ENCODE measurements at places on chromosomes 7 and 10.

- DNase-seq = no peak
Measured at GRCh38 chr7:16465469-16466361, at the start of gene SOSTDC1. Gene SOSTDC1, minus strand, starts transcription at chr7:16465738. Its CDS starts 70 bp downstream, at chr7:16465668.

- no peak for DNase-seq
Measured at GRCh38 chr7:11478882-11479281, 353.1 kb downstream of the THSD7A start.

DNA sequence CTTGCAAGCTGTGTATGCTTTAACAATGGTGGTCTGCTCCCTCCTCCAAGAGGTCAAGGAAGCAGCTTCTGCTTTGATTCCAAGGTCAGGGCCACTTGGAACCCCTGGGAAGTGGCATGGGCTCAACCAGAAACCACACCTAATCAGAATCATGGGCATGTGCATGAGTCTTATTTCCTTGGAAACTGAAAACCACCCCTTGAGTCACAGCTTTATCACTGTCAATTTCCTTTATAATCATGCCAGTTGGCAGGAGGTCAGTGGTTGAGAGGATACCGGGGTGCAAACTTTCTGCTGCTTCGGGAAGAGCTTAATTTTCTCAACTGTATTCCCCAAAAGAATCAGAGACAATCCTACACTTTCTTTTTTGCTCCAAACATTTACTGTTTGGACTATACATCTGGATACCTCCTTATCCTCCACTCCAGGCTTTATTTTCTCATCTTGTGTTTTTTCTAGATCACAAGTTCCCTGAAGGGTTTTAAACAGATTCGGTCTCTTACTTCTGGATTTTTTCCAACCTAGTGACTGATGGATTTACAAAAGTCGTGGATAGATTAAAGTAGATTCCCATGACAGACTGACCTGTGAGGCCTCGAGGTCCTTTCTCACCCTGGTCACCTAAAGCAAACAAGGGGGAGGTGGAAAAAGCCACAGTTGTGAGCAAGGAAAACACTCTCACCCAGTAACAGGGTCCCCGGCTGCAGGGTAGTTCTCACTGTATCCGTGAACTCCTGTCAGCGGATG, 36.0 kb downstream of the COL17A1 start:
- DNase-seq = no peak

DNA sequence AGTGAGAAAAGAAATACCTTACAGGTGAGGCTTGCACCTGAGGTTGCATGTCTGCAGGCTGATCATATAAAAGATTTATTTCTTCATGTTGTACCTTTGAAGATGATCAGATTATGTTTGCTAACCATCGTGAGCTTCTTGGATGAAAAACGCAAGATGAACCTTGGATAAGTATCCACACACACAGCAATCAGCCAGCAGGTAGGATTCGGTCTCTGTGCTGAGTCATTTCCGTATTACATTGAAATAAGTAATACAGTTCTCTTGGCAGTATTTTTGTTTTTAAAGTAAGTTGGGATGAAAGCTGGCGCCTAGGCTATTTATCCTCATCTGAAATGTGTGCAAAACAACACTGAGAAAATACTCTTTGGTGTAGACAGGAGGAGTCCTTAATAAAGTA, 109.0 kb upstream of the PRKCQ start:
- DNase-seq = no peak

DNA sequence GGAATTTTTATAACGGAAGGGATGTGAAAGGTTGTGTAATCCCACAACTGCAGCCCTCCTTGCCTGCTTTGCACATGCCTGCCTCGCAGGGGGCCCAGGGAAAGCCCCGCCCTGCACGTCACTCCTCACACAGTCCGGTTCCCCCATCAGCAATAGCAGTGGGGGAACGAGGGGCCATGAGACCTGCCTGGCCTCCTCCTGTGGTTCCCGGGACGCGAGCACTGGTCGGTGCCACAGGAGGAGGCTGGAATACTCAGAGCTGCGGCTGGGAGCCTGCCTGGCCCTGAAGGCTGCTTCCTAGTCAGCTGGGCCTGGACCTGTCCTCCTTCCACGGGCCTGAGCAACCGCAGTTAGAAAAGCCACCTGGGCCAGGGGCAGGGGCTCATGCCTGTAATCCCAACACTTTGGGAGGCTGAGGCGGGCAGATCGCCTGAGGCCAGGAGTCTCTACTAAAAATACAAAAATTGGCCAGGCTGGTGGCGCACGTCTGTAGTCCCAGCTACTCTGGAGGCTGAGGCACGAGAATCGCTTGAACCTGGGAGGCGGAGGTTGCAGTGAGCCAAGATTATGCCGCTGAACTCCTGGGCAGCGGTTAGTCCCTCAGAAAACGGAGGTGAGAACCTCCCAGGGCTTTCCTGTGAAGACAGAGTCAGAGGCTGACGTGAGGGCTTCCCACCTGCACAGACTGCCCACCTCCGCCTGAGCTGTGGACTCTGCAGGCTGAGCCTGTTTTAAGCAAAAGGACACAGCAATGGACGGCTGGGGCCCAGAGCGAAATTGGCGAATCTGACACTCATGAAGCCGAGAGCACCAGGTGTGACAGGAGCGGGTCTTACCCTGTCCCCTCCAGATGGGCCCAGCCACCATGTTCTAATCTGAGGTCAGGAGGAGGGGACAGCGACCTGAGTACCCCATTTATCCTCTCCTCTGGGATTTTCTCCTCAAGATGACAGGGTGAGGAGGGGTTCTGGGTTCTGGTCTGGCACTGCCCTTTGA, 52.9 kb downstream of the VIPR2 start:
- DNase-seq = no peak

- no peak for DNase-seq
Measured at GRCh38 chr7:47089461-47089860, 492.4 kb downstream of the TNS3 start.

- DNase-seq = no peak
Measured at GRCh38 chr7:105857009-105857952, 19.1 kb downstream of the ATXN7L1 start.

DNA sequence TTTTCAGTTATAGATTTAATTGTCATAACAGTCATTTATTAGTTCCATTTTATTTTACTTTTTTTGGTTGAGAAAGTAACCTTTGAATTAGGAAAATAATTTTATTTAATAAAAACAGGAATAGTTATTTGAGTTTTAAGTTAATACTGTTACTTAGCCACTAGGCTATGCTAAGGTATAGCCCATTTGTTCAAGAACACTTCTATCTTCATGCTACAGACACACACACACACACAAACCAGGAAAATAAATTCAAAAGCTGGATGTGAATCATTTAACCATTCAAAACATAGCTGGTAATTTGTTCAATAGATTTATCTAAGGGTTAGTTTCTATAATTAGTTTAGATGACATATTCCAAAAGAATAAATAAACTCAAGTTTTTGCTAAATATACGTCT, 148.4 kb downstream of the RNF133 start:
- no peak for DNase-seq
